Stimulated activated CD4-positive, alpha-beta T cell treated with anti-CD3 and anti-CD28 coated beads, Interleukin-1b, Interleukin-23, amount 100 ng/mL, for 1 hour (primary cell): ENCODE measurements at places on chromosomes 1 and 21.

DNA sequence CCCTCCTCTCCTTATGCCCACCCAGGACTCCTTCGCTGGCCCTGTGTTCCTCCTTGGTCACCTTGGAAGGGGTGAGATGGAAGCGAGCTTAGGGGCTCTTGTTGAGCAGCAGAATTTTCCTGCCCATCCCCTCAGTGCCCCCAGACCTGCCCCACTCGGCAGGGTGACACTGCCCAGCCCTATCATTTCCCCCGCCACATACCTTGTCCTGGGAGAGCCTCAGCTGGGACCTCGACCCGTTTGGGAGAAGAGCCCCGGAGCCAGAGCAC, 1.4 kb upstream of the FNDC5 start:
- no peak for DNase-seq

DNA sequence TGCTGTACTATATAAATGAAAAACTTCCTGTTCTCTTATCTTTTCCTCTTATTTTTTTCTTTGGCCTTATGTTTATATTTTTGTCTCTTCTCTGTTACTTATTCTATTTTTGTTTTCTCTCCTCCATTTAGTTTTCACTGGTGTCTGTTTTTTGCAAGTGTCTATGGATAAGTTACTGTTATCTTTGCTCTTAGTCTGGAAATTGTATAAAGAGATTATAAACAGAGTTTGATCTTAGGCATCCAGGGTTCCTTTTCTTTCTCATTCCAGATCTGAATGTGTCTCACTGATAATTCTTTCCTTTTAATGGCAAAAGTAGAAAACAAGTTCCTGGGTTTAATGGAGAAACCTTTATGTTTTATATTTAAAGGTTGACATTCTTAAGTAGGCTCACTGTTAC, 34.5 kb downstream of the MAN1A2 start:
- DNase-seq = no peak

DNA sequence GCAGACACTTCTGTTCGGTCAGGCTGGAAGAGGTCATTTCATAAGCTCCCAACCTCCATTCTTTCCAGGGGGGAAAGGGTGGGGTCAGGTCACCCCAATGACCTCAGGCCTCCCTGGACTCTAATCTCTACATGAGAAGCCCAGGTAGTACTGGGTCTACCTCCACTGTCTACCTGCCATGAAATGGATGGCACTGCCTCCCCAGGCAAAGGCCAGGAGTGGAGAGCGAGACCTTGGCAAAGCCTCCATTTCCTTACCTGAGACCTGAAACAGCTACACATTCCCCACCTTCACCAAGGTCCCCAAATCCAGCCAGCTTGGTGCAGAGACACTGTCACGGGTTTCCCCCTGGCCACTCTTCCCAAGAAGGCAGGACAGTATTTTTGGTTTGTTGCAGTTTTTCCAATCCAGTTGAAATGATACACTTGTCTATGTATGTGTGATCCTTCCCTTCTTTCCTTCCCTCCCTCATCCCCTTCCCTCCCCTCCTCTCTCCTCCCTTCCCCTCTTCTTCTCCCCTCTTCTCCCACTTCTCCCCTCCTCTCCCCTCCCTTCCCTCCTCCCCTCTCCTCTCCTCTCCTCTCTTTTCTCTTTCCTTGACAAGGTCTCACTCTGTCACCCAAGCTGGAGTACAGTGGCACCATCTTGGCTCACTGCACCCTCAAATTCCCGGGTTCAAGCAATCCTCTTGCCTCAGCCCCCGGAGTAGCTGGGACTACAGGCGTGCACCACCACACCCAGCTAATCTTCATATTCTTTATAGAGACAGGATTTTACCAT, 16.1 kb downstream of the BTG2 start:
- no peak for DNase-seq

- DNase-seq = no peak
These were observed 26.6 kb downstream of the BEND5 start for GRCh38 chr1:48750109-48750508.

DNA sequence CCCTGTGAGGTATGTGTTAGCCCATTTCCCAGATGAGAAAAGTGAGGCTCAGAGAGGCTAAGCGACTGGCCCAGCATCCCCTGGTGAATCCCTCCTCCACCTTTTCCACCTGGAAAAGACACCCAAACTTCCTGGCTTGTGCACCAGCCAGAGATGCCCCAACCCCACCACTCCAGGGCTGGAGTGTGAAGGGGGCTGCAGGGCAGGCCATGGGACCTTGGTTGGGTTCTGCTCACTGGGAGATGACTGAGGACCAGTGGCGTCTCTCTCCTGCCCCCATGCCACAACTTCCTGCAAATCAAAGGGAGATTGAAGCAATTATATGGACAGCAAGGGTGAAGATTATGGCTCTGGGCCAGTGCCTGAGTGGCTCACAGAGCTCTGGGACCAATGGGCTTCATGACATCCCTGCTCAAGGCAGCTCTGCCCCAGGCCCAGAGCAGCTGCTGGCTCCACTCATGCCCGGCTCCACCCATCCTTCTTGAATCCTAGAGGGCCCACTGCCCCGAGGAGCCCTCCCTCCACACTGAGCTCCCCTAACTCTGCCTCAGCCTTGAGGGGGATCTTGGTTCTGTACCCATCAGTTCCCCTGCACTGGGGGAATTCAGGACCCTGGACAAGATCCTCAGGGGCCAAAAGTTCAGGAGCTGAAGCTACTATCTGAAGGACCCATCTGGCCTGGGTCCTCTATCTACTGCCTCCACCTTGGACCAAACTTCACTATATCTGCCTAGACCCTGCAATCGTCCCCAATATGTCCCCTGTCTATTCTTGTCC, 416.9 kb downstream of the PTPRU start:
- no peak for DNase-seq

DNA sequence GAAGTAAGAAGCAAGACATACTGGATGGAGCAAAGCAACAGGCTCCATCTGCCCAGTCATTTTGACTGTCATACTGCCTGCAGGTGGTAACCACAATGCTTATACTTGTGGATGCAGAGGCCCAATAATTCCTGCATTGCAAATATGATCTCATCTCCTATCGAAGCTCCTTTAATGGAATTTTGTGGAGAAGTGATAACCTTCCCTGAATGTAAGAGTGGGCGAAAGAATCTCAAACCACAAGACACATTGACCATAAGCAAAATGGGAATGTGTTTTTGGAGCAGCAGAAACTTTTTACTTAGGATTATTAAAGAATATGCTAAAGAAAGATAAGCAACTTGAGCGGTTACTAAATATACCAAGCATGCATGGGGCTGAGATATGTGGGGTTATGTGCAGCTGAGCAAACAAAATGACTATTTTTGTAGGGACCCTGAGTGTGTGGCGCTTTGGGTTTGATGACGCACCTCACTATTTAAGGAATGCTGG, 77.4 kb upstream of the BACH1 start:
- no peak for DNase-seq

- DNase-seq = no peak
These were observed 7.2 kb upstream of the PIGC start for GRCh38 chr1:172451002-172451443.

- DNase-seq = no peak
These were observed 115.4 kb upstream of the HOOK1 start for GRCh38 chr1:59699227-59699847.

GRCh38 chr1:183966487-183966886, 71.0 kb downstream of the COLGALT2 start:
- DNase-seq = no peak

DNA sequence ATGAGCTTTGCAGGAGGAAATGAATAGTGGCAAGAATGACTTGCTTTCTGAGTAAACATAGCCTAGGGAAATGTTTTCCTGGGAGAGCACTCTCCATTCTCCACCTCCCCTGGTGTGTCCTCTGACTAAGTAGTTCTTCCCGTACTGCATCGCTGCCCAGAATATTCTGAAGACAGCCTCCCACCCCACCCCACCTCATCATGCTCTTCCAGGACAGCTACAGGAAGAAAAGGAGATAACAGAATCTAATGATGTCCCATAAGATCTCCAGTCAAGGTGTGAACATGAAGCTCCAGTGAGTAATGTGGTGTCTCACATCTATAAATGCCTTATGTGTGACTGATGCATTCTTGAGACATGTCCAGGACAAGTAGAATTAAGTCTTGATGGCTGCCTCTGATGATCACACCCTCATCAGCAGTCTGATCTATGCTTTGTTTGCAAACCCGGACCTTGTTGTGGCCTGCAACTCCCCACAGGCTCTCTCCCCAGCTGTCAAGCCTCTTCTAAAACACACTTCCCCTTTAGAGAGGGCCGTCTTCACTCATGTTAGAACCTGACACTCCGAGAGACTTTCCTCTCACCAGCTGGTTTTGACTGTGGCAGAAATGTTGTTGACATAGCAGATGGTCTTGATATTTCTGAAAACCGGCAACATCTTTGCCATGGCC, 183.0 kb downstream of the CYYR1 start:
- no peak for DNase-seq

GRCh38 chr21:40335704-40336103, 468.5 kb downstream of the PCP4 start:
- DNase-seq = no peak

DNA sequence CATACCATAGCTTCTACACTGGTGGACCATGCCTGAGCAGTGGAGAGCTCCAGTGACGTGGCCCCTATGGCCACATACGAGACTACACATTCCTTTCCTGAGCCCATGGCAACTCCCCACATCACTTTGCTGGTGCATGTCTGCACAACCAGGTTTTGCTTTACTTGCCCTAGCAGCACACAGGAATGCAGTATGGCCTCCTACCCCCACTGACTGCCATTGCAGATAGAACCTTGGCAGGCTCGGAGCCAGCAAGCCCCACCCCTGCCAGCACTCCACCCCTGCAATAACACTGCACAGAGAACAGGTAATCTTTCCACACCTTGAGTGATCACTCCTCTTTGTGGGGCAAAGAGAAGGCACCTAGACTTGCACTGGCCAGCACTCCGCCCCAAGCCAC, 531.9 kb upstream of the CAMK1G start:
- DNase-seq = no peak

DNA sequence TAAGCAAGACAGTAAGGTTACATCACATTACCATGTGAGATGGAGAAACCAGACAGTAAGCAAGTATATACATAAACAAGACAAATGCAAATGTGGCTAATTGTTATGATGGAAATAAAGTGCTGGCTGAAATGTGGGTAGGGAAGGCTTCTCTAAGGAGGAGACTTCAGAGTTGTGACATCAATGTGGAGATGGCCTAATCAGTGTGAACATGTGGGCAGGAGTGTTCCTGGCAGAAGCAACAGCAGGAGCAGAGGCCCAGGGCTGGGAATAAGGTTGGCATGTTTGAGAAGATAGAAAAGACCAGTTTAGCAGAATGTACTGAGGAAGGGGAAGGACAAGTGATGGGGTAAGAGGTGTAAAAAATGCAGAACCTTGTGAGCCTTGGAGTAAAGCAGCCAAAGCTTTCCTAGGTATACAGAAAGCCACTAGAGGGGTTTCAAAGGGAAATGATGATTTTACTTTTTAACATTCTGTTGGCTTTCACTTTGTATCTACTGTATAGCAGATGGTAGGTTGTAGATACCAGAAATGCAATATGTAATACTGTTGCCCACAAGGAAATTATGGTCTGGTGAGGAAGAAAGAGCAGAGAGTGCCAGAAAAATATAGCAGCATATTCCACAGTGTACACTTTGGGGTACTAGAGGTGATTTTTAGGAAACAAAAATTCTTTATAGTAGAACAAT, 197.4 kb downstream of the FGGY start:
- no peak for DNase-seq

GRCh38 chr1:17021896-17022295, 10.2 kb upstream of the ATP13A2 start:
- no peak for DNase-seq

DNA sequence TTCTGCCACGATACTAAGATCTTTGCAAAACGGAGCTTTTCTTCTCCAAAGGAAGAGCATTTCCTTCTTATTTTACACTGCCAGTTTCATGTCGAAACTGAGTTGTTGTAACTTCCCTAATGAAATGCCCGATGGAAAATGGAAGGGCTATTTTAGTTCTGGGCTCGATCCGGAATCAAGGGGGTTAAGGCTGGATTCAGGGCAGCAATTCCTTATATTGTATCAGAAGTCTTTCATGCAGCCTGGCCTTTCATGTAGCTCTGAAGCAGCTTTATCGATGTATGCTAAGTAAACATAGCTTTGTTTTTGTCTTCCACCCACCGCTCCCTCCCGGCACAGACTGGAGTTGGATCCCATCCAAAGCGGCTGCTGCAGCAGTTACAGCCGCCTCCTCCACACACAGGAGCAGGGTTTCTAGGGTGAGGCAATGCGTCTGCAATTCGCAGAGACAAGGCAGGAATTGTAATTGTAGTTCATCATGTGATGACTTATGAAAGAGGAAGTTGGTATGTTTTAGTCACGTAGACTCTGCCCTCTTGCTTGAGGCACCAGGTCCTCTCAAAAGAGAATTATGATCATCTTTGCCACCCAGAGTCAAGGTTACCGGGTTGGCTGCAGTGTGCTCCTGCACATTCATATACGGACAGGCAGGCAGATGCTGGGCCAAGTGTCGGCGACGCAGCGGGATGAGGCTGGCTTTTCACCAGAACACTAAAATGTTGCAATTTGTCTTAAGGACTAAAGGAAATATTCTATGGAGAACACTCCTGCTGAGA, 2.6 kb upstream of the IRF2BP2 start:
- DNase-seq = no peak

DNA sequence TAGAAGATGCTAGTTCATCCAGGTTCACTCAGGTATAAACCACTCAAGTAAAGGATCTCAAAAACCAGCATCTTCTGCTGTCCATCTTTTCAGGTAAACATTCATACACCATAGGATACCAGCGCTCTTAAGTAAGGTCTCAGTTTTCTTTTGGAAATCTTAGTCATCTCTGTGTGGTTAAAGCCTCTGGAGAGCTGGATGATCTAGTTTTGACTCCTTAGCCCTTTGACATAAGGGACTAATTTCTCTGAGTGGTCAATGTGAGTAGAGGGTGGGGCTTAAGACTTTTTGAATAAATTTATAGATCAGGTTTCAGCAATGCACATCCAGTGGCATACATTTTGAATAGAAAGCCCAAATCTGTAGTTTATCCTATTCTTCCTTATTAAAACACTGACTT, 92.3 kb downstream of the CTH start:
- no peak for DNase-seq

DNA sequence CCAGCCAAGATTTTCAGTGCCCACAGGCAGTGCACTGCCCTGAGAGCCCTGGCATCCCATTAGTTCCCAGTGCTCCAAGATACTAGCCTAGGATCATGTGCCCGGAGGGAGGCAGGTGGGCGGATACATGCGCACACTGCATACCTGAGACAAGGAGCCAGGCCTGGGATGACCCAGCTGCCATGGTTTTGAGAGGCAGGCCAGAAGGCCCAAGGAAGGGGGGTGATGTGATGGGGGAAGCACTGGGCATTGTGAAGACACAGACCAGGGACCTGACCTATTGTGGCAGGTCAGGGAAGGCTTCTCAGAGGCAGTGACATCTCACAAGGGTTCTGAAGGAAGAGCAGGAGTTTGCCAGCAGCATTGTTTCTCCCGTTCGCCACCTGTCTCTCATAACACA, 3.6 kb downstream of the ZC3H12A start:
- no peak for DNase-seq
